ENCODE measurements at places on chromosomes 12 and 14. TPM values are rescaled to one million over a fixed set of nuclear protein-coding genes. Genes with fewer than 3 reads are reported as not detected.

Gene TRPV4
- 0.51 TPM for total RNA-seq

Gene TMEM119
- total RNA-seq, result 358 TPM

Gene CLEC9A
- not detected for total RNA-seq

Gene KLRC2
- total RNA-seq, result not detected

Gene FOXN4
- not detected for total RNA-seq

Gene OR4E2
- total RNA-seq, result not detected

Gene DTX1
- total RNA-seq, result 0.26 TPM

Gene SLC25A47
- under 0.01 TPM for total RNA-seq

Gene TAS2R14
- 2.1 TPM for total RNA-seq

Gene TCP11L2
- 82.6 TPM for total RNA-seq

Gene MUCL1
- not detected for total RNA-seq

Gene FAM181A
- total RNA-seq, result not detected

Gene SERPINA9
- total RNA-seq, result not detected

Gene FOXG1
- total RNA-seq, result not detected

Gene IAPP
- total RNA-seq, result not detected

Gene GALNT8
- total RNA-seq, result under 0.01 TPM

Gene NINJ2
- 1.3 TPM for total RNA-seq

Gene GALNT9
- 0.51 TPM for total RNA-seq

Gene IRF2BPL
- total RNA-seq, result 36.0 TPM

Gene CAPZA3
- total RNA-seq, result not detected

Gene GLIPR1
- 36.0 TPM for total RNA-seq

Gene RIN3
- 5.4 TPM for total RNA-seq

Gene CLEC2A
- total RNA-seq, result not detected

Gene GPR65
- total RNA-seq, result 0.17 TPM

Gene IGF1
- 1.3 TPM for total RNA-seq

Gene SCN8A
- total RNA-seq, result 12.8 TPM

Gene TSPAN19
- total RNA-seq, result not detected

Gene ARG2
- total RNA-seq, result 8.4 TPM

Measured in fibroblast of lung (primary cell).